ENCODE measurements at places on chromosomes 12 and 14. TPM values are rescaled to one million over a fixed set of nuclear protein-coding genes. Genes with fewer than 3 reads are reported as not detected.

Gene SRP54
- total RNA-seq = 58.5 TPM

- no peak for DNase-seq
Measured at GRCh38 chr12:37672655-37673260, 643.8 kb upstream of the ALG10B start.

DNA sequence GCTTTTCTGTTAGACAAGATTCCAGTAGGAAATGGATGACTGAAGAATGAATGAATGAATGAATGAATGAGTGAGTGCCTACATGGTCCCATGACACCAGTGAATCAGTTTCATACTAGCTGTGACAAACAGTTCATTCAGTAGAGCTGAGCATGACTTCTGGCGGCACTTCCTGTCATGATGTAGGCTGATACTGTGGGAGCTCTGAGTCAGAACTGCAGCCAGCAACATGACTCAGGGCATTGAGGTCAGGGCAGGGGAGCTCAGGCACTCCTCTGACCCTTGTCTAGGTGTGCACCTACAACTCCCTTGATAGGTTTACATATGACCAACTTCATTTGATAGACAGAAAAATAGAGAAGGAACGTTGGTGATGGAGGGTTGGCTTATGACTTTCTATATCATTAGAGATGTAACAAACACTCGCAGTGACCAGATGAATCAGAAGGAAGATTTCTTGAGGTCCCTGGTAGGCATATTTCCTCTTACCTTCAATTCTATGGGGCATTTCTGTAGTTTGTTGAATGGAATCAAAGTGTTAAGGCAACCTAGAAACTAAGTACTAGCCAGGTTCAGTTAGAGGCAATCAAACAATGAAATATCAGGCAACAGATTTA, 139.3 kb upstream of the ARHGAP5 start:
- DNase-seq = peak; percentile 95

Gene RTL1
- total RNA-seq = 1.1 TPM

Gene RNASE7
- not detected for total RNA-seq

Gene CCDC88C
- 22.4 TPM for total RNA-seq

GRCh38 chr14:95248432-95248831, 71.3 kb downstream of the CLMN start:
- no peak for DNase-seq

GRCh38 chr14:55519473-55520080, 60.4 kb upstream of the KTN1 start:
- no peak for DNase-seq

Gene CLEC6A
- total RNA-seq = not detected
